ENCODE measurements at places on chromosomes 16 and 17.

DNA sequence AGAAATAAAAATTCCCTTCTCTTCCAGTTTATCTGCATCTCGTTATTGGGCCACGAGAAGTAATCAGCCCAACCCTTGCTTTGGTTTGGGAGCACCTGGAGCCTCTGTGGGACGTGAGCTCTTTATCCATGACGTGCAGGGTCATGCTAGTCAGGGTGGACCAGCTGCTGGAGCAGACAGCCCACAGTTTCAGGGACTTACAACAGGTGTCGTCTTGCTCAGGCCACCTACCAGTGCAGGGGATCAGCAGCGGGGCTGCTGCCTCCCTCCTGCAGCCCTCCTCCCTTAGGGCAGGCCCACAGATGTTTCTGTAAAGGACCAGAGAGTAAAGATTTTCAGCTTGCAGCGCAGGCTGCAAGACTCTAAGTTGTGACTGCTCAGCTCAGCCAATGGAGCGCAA is 16.9 kb downstream of the ADAD2 start:
- no peak for DNase-seq

- no peak for DNase-seq
These were observed 335.7 kb downstream of the GRIN2A start for GRCh38 chr16:9846362-9847099.

DNA sequence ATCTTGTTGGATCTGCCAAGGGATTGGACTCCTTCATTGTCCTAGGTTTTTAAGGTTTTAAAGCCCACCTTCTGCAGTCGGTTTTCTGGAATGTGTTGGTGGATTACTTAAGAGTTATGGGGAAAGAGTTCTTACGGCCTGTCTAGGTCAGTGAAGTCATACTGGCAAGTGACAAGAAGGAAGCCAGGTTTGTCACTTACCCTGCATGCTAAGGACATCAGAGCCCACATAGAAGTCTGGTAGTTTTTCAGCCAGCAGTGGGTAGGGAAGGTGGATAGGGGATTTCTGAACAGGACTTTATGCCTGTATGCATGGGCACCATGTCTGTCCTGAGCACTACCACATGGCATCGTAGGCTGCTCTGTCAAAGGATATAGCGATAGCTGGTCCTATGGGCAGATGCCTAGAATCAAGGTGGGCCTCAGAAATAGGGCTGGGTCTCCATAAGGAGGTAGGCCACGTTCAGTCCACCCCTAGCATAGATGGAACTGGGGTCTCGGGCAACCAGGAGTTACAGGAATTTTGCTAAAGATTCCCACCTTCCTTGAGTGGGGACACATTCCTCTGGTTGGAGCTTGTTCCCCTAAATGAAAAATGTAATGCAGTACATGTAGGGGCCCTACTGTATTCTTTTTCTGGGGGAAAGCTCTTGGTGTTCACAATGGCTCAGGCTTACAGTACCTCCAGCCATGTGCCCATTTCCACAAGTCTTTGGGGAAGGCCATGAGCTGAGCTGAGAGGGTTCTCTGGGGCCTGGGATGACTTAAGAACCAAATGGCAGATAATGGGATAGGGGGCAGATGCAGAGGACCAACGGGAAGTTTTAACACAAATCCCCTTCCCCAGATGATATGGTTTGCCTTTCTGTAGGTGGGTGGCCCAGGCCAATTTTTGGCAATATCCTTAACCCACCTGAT is 27.5 kb downstream of the TRPV2 start:
- no peak for DNase-seq

- no peak for DNase-seq
These were observed 415 bp upstream of the FOXF1 start for GRCh38 chr16:86509759-86510464.

- DNase-seq = peak; percentile 5
These were observed 22.6 kb downstream of the LGALS3BP start for GRCh38 chr17:78957128-78957527.

- DNase-seq = no peak
These were observed 30.1 kb downstream of the CCL4 start for GRCh38 chr17:36133602-36134236.

GRCh38 chr16:86031141-86031678 is 132.2 kb downstream of the IRF8 start:
- DNase-seq = no peak

DNA sequence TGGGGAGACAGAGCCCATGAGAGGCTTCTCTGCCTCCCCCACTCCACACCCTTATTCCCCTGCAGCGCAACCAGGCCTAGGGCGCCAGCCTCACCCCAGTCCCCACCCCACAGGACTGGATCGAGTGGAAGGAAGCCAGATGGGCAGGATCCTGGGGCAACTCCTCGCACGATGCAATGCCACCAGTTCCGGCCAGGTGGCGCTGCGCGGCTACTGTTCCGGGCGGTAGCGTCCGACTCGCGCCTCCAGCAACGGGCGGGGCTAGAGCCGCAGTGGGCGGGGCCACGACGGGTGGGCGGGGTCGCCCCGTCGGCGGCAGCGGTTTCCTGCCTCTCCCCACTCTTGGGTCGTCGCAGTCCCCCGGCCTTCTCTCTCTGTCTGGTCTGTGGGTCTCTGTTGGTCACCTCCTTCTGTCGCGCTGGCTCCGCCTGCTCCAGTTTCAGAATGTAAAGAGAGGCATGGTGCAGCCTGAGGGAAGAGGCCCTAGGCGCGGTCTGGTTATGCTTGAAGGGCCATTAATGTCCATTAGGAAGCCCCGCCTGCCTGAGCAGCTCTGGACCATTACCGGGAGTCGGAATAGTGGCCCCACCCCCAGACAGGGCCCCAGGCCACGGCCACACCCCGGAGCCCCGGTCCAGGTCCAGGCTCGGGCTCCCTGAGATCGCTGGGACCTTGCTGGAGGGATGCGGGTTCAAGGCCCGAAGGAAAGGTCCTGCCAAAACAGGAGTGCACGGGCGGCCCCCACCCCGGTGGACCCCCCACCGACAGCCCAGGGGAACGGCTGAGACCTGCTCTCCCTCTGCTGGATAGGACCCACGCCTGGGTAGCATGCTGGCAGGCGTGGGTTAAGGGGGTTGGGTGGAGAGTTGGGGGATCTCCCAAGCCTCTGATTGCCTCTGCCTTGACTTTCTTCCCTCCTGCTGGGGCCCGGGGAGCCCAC is 3.3 kb upstream of the NHERF2 start:
- DNase-seq = peak; percentile 37

DNA sequence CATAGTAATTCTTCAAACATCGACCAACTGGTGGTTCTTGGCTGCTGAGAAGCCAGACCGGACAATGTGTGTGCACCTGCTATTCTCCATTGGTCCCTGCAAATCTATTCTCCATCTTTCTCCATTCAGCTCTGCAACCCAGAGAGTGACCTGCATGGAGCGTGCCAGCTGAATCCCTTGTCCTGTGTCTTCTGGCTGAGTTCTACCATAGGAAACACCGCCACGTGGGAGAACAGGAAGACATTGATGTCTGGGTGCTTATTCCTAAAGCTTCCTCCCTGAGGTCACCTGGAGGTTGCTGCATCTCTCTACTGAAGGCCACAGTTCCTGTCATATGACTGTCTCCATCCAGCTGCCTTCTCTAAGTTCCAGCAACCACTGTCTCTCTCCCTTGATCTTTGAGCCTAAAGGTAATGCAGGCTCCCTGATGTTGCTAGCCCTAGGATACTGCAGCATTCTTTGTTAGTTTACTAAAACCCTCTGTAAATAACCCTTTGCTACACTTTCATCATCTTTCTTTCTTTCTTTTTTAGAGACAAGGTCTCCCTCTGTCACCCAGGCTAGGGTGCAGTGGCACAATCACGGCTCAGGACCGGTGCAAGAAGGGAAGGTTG is 10.6 kb upstream of the SMG1 start:
- DNase-seq = no peak

DNA sequence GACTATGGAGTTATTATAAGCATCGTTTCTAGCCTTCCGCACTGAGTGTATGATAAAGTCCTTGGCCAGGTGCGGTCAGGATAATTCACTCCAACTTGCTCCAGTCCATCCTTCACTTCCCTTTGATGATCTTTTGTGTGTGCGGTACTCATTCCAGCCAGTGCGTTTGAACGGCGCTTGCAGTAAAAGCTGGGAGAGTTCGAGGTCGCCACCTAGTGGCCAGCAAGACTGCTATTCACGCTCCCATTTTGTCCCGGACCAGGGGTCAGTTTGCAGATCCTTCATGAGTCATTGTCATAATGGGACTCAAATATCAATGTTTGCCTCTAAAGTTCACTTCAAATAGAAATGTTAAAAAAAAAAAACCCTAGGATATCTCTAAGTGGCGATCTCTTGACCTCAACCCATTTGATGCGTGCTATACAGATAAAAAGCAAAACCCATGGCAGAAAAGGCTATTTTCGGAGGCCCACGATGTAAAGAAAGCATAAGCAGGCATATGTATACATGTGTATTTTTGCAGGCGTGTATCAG is 417.1 kb downstream of the TMEM114 start:
- peak; percentile 31 for DNase-seq

DNA sequence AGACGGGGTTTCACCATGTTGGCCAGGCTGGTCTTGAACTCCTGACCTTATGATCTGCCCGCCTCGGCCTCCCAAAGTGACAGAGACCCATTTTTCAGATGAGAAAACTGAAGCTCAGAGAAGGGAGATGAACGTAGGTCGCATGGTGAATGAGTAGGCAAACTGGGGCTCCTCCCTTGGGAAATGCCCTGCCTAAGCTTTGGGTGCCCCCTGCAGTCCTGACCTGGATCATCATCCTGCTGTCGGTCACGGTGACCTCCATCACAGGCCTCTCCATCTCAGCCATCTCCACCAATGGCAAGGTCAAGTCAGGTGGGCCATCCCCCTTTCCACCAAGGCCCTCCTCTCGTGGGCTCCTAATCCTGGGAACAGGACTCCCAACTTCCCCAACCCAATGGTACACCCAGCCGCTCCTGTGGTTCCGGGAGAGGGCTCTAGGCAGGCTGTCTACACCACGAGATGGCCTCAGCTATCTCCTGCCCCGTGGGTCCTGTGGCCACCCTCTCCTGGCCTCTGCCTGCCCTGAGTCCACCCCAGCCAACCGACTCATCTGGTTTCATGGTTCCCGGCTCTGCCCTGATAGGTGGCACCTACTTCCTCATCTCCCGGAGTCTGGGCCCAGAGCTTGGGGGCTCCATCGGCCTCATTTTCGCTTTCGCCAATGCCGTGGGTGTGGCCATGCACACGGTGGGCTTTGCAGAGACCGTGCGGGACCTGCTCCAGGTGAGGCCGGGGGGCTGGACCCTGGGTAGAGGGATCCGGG is 4.7 kb downstream of the SLC12A3 start:
- DNase-seq = no peak

- no peak for DNase-seq
These were observed 69.8 kb downstream of the NT5M start for GRCh38 chr17:17372856-17373520.

GRCh38 chr17:2028234-2028614 is 1.7 kb upstream of the DPH1 start:
- DNase-seq = no peak

- no peak for DNase-seq
These were observed 228.9 kb upstream of the FOXF1 start for GRCh38 chr16:86281421-86281820.

- DNase-seq = no peak
These were observed 222.3 kb downstream of the GSG1L start for GRCh38 chr16:27841061-27841801.

DNA sequence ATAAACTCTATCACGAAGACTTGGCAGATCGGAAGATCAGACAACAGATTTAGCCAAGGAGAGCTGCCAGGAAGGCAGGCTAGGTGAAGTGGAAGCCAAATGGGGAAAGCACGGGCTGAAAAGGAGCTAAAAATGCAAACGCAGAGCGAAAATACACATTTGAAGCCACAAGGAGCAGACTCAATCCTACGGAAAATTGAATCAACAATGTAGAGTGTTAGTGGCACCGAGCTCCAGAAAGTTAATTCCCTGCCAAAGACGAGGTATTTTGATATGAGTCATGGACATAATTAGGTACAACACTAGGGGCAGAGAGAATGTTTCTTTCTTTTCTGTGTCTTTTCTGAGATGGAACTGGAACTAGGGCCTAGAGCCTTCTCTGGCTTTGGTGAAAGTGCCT is 20.7 kb downstream of the GSG1L start:
- DNase-seq = no peak

GRCh38 chr17:50935221-50935995 is 69.3 kb upstream of the TOB1 start:
- DNase-seq = peak; percentile 23

- DNase-seq = no peak
These were observed 17.4 kb downstream of the RPA1 start for GRCh38 chr17:1847191-1847590.

- no peak for DNase-seq
These were observed 80.3 kb downstream of the FTO start for GRCh38 chr16:53784291-53784690.

DNA sequence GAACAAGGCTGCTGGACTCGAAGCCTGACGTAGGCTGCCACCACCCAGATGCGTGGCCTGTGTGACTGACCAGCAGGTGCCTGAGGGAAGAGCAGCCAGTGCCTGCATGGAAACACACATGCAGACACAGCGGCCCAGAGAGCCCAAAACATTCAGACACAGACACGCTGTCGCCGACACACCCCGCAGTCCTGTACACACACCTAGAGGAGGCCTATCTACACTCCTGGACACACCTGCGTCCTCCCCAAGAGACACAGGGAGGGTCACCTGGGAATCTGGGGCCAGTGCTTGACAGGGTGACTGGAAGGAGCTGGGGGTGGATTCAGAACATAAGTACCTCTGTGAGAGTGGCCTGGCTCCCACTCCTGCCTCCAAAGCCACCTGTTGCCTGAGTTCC is 6.1 kb upstream of the TSPOAP1 start:
- no peak for DNase-seq

- DNase-seq = no peak
These were observed 84.1 kb downstream of the TAOK1 start for GRCh38 chr17:29474297-29474696.

DNA sequence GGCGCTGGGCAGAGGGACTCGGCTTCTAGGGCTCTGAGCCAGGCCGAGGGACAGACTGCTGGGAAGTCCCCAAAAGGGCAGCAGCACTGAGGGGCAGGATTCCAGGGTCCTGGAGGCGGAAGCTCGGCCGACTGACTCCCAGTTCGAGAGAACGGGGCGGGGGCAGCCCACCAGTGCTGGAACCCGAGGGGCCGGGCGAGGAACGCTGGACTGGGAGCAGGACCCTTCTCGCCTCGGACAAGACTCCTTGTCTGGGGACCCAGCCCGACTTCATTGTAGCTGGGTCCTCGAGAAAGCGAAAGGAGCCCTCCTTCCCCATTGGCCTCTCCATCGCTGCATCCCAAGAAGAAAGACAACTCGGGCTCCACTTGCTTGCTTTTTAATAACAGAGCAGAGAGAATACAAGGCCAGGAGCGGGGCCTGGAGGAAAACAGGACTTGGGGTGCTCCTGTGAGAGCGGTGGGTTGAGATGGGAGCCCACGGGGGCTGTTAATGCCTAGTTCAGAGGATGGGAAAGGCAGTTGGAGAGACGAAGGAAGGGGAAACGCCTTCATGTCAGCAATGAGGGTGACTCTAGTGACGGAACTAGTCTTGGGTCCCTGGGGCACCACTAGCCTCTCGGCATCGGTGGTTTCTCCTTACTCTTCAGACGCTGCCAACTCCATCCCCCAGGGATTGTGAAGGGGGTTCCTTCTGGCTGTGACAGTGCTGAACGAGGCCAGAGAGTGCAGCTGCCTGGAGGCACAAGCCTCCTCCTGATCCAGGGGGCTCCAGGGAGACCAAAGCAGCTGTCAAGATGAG is 492 bp upstream of the CAMTA2 start:
- no peak for DNase-seq

GRCh38 chr17:40914075-40914855 is 23.2 kb downstream of the KRT23 start:
- DNase-seq = no peak
